ENCODE measurements at places on chromosomes 6 and 20.

DNA sequence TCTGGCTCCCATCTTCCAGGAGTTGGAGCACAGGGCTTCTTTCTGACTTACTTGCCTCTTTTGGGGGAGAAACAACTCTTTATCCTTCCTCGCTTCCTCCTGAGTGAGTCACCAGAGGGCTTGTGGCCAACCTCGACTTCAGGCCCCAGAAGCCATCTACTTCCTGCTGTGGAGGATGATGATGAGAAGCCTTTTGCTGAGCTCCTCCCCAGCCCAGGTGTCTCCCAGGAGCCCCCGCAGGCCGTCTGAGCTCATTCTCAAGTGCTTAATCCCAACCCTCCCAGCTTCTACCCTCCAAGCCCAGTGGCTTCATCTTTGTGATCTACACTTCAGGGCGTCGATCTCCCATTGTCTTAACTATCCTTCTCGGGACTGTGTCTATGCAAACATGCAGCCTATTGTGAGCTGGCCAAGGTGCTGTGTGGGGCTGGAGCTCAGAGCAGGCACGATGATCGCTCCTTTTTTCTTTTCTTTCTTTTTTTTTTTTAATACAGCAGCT is 27.9 kb downstream of the SDCBP2 start:
- peak; percentile 11 for DNase-seq

GRCh38 chr6:42394881-42395620 is 56.7 kb downstream of the TRERF1 start:
- DNase-seq, result no peak

- no peak for DNase-seq
Measured at GRCh38 chr20:45269056-45269455, 14.7 kb upstream of the SLPI start.

DNA sequence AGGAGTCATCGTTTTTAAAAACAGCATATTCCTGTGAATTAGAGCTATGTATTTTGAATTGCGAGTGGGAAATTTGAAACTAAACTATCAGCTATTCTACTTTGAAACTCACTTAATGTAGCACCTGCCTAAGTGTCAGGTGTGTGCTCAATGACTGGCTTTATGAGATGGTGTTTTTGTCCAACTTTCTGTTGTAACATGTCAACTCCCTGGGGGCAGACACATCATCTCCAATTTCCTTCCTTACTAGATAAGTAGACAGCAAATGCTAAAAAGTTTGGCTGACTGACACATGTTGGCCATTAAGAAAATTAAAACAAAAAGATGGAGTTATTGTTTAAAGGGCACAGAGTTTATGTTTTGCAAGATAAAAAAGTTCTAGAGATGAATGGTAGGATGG is 226.9 kb downstream of the TFAP2B start:
- no peak for DNase-seq

GRCh38 chr6:28522594-28523240 is 3.0 kb upstream of the GPX5 start:
- DNase-seq, result peak; percentile 36

- DNase-seq, result peak; percentile 99
Measured at GRCh38 chr20:36847009-36847709, 28.8 kb upstream of the TLDC2 start.

DNA sequence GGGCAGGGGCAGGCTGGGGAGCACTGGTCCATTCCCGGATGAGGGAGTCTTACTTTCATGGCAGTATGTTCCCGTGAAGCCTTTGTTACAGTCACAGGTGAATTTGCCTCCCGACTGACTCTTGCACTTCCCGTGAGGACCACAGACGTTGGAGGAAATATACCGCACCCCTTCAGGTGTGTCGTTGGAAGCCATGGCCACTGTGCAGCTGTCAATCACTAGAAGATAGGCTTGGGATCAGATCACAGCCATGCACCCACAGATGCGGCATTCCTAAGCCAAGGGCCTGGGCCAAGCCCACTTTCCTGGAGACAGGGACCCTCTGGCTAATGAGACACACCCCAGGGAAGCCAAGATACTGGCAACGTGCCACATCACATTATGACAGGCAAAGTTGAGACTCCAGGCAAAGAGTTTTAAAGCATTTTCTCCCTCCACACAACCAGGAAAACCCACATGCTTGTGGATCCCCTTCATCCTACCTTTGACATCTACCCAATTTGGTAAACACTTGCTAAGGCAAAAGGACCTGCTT is 26.8 kb downstream of the JAG1 start:
- DNase-seq, result no peak

DNA sequence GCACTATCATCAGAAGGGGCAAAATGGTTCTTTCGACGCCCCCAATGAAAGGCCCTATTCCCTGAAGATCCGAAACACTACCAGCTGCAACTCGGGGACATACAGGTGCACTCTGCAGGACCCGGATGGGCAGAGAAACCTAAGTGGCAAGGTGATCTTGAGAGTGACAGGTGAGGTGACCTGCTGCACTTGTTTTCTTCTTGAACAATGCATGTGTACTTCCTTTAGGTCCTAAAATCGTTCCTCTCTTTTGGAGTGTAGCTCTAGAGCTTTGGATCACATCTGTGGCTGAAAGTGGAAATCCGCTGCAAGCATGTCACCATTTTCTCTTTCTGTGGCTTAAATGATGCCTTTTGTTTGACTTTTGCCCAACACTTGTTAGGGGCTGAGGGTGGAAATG is 14.0 kb downstream of the CD83 start:
- no peak for DNase-seq

DNA sequence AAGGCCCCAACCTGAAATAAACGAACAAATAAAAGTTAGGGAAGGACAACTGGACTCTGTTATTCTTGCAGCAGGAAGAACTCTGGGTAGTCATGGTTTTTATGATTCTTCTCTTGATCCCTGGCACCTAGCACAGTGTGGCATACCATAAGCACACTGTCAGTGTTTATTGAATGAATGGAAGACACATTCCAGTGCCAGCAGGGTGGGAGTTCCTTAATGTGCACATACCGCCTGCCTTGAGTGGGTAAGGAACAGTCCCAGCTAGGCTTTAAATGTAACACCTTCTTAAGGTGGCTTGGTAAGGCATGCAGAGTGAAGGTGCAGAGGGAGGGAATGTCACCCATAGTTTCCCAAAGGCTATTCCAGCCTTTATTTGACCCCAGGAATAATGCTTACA is 162.9 kb upstream of the CEP162 start:
- DNase-seq, result no peak

GRCh38 chr6:157538168-157538567 is 157.2 kb downstream of the ZDHHC14 start:
- no peak for DNase-seq

- peak; percentile 13 for DNase-seq
Measured at GRCh38 chr6:149716181-149716963, 1.5 kb downstream of the LATS1 start.

DNA sequence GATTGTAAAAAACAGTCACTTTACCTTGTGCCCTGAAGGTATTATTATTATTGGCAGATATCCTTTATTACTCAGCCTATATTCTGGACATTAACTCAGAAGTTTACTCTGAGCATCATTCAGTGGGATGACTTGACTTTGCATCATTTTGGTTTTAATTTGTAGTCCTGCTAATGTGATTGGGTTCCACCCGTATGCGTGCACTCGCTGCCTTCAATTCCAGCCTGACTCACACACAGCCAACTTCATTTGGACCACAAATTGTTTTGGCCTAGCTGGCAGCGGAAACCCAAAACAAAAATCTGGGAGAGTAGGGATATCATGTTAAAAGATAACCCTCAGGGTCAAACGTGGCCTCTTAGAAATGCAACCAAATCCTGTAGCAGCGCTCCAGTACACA is 704.4 kb upstream of the SLC35B3 start:
- no peak for DNase-seq

DNA sequence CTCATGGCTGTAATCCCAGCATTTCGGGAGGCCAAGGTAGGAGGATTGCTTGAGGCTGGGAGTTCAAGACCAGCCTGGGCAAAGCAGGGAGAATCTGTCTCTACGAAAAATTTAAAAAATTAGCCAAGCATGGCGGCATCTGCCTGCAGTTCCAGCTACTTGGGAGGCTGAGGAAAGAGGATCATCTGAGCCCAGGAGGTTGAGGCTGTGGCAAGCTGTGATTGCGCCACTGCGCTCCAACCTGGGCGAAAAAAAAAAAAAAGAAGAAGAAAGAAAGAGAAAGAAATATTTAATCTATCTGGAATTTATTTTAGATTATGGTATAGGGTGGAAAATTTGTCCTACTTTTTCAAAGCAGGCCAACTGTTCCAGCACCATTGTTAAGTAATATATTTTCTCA is 32.2 kb upstream of the HIVEP1 start:
- no peak for DNase-seq
